ENCODE measurements at places on chromosomes 6 and 20. TPM values are rescaled to one million over a fixed set of nuclear protein-coding genes. Genes with fewer than 3 reads are reported as not detected.
A peak's percentile ranks its signal among the peaks of the same experiment; 100 is the strongest.

- no peak overlapping the region for H3K4me3 ChIP-seq
- peaks cover 50% of the 10 kb centered on the region for H3K4me1 ChIP-seq
- peaks cover 6% of the 10 kb centered on the region for H3K36me3 ChIP-seq
Measured at GRCh38 chr6:43977404-43978111, 149.7 kb downstream of the MRPL14 start.

Gene C20orf144
- not detected for total RNA-seq

- H3K4me3 ChIP-seq, result no peak overlapping the region
- H3K4me1 ChIP-seq, result peaks cover 37% of the 10 kb centered on the region
- H3K36me3 ChIP-seq, result no peaks in the 10 kb centered on the region
- no peak for DNase-seq
- no peak overlapping the region for H3K27ac ChIP-seq
- H3K27me3 ChIP-seq, result no peaks in the 10 kb centered on the region
Measured at GRCh38 chr6:43706788-43707187, 19.2 kb upstream of the MRPS18A start.

DNA sequence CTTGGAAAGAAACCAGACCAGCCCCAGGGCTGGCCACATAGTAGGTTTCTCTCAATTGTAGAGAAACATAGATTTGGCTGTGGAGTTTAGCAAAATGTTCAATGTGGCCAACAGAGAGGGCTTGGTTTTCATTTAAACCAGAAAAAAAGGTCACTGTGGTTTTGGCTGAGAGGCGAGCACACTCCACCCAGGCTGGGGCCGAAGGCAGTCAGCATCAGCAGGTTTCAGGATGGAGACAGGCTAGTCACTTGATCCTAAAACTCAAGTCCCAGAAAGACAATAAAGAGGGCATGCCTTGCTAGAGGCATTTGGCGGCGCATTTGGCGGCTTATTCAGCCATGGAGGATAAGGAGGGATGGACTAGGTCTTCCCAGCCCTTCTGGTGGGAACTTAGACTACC is 73.1 kb downstream of the PRND start:
- H3K4me1 ChIP-seq, result peaks cover 9% of the 10 kb centered on the region
- H3K4me3 ChIP-seq, result no peak overlapping the region
- H3K27me3 ChIP-seq, result no peaks in the 10 kb centered on the region
- H3K36me3 ChIP-seq, result peaks cover 6% of the 10 kb centered on the region
- no peak overlapping the region for H3K27ac ChIP-seq

GRCh38 chr6:39951191-39951590 is 16.9 kb upstream of the MOCS1 start:
- H3K36me3 ChIP-seq, result no peaks in the 10 kb centered on the region
- DNase-seq, result no peak
- no peak overlapping the region for H3K27ac ChIP-seq
- H3K27me3 ChIP-seq, result peaks cover 12% of the 10 kb centered on the region

GRCh38 chr6:82704045-82704444 is 340.4 kb downstream of the TPBG start:
- peak overlapping the region; percentile 15 for H3K27ac ChIP-seq
- H3K36me3 ChIP-seq, result no peaks in the 10 kb centered on the region

Gene ERVFRD-1
- not detected for total RNA-seq
